ENCODE measurements at places on chromosomes 2 and 18. TPM values are rescaled to one million over a fixed set of nuclear protein-coding genes. Genes with fewer than 3 reads are reported as not detected.

Gene INHBB
- not detected for total RNA-seq

Gene DPP10
- not detected for total RNA-seq

Gene FHOD3
- not detected for total RNA-seq

Gene HS6ST1
- 17.6 TPM for total RNA-seq

Gene DNAJC5G
- total RNA-seq: not detected

Gene PRKAG3
- total RNA-seq: not detected

Gene SYT4
- not detected for total RNA-seq

Gene OSBPL6
- total RNA-seq: 1.8 TPM

Gene CDH19
- total RNA-seq: not detected

Gene TEX44
- total RNA-seq: not detected

Gene SIGLEC15
- not detected for total RNA-seq

Gene SCYGR4
- not detected for total RNA-seq

Gene CDKL4
- 0.11 TPM for total RNA-seq

Gene SLC9A4
- total RNA-seq: 0.09 TPM

Gene AOX1
- total RNA-seq: not detected

Gene KLHL30
- total RNA-seq: not detected

Gene LGALSL
- total RNA-seq: 2.6 TPM

Gene CYRIA
- 1.8 TPM for total RNA-seq

Measured in activated T-helper 2 cell treated with anti-CD3 and anti-CD28 coated beads, Interferon-gamma antibody, Interleukin-2, Interleukin-4, amounts not matched to agents 10 μg/mL and 5 μg/mL and 100 μg/mL, durations not matched to agents 14 hours and 24 hours and 36 hours (primary cell).